GDM1 (cell line): ENCODE measurements at places on chromosomes 4 and X.

DNA sequence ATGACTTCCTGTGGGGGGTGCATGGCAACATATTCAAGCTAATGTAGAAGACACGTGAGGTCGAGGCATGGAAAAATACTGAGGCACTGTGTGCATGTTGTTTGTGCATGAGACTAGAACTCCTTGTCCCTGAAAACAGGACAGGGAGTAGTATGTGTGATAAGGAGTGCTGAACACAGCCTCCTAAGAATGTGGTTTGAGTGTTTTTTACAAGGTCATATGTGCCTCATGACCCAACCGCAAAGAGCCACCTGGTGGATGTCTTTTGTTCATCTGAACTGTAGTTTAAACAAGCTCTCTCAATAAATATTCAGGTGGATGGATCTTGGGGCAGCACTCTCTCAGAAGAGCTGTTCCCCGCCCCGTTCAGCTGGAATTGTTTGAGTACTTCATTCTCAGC, 226.6 kb downstream of the NLGN4X start:
- DNase-seq = no peak

DNA sequence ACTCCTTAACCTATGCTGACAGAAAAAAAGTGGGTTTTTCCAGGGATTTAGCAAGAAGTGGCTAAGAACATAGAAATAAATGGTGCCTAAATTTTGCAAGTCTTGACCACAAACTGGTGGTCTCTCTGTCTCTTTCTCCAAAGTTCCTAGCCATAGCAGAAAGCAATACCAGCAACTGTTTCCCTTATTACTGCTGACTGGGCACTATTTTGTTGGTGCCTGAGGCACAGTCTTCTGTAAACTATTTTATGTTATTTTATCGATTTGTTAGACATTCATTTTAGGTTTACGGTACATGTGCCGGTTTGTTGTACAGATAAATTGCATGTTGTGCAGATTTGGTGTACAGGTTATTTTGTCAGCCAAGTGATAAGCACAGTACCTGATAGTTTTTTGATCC, 234.6 kb upstream of the TECRL start:
- DNase-seq = no peak

- no peak for DNase-seq
These were observed 81.1 kb downstream of the RBMX2 start for GRCh38 chrX:130482871-130483270.

DNA sequence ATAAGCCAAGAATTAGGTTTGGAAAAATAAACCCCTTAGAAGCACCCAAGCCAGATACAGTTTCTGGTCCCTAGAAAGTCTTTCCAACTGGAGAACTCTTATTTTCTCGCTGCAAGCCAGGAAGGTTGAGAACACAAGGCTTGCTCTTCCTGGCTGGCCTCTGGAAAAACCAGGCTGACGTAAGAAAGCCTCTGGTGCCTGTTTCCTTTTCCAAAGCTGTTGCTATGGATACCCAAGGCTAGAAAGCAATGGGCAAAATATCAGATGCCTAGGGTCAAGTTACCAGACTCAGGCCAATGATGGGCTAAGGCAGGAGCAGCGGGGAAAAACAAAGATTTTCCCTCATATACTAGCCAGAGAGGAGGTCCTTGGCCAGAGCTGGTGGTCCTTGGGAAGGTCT, 281.6 kb downstream of the KLHL13 start:
- no peak for DNase-seq

DNA sequence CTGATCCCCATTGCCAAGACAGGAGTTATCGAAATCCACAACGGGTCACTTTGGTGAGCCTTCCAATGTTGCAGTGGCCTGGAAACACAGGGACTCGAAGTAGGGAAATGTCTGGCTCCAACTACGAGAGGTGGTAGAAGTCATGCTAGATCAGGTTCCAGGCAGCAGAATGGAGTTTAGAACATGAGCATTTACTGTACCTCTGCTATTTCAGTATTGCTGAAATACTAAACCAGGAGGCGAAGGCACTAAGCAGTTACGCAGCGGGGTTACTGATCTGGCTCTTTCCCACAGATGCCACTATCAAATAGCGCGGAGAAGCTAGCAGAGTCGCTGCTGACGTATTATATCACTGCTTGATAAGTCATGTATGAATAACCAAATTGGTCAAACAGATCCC, 56.3 kb downstream of the PTCHD1 start:
- no peak for DNase-seq

GRCh38 chr4:133151691-133152329, 2.7 kb downstream of the PCDH10 start:
- DNase-seq = no peak
